A549 treated with ZK216348 at 1 μM for 4 hours (cell line): ENCODE measurements at places on chromosomes 4 and X. TPM values are rescaled to one million over a fixed set of nuclear protein-coding genes. Genes with fewer than 3 reads are reported as not detected.

PDCL2 gene
- not detected in 5 replicates for total RNA-seq

CDKL2 gene
- 0.36 to 0.79 TPM (median 0.70 TPM) in 5 replicates for total RNA-seq

CRLF2 gene
- total RNA-seq: 0.73 to 1.2 TPM (median 1.0 TPM) in 5 replicates

MAGEA2 gene
- total RNA-seq: not detected in 5 replicates

ARSD gene
- 12.0 to 16.4 TPM (median 13.3 TPM) in 5 replicates for total RNA-seq

CYTL1 gene
- total RNA-seq: not detected in 5 replicates

TMEM156 gene
- 15.7 to 27.8 TPM (median 18.8 TPM) in 5 replicates for total RNA-seq
